Neural cell (in vitro differentiated cells): ENCODE measurements at places on chromosomes 13 and 19. TPM values are rescaled to one million over a fixed set of nuclear protein-coding genes. Genes with fewer than 3 reads are reported as not detected.

Gene FUT2
- not detected in 2 replicates for polyA plus RNA-seq

Gene TMEM205
- polyA plus RNA-seq, result 113 and 136 TPM in 2 replicates

Gene CASP14
- not detected in 2 replicates for polyA plus RNA-seq

Gene ZNF829
- 1.8 and 1.9 TPM in 2 replicates for polyA plus RNA-seq

Gene FBL
- 79.6 and 84.7 TPM in 2 replicates for polyA plus RNA-seq

Gene ZNF69
- 14.4 and 23.1 TPM in 2 replicates for polyA plus RNA-seq

Gene TEKTIP1
- 1.2 TPM in 1 of 2 replicates, not detected in the other for polyA plus RNA-seq

Gene ZNF793
- 39.6 and 53.7 TPM in 2 replicates for polyA plus RNA-seq

Gene CYP2A6
- polyA plus RNA-seq, result not detected in 2 replicates

Gene ZNF556
- polyA plus RNA-seq, result 0.14 and 0.28 TPM in 2 replicates

Gene ZNF345
- 15.4 and 20.9 TPM in 2 replicates for polyA plus RNA-seq

Gene PGLYRP2
- not detected in 2 replicates for polyA plus RNA-seq

Gene CYP2S1
- polyA plus RNA-seq, result not detected in 2 replicates

Gene MAP3K10
- 18.3 and 21.1 TPM in 2 replicates for polyA plus RNA-seq

Gene ZSWIM9
- 2.6 and 4.7 TPM in 2 replicates for polyA plus RNA-seq

Gene HOMER3
- 83.6 and 87.7 TPM in 2 replicates for polyA plus RNA-seq

Gene ZNF135
- polyA plus RNA-seq, result 13.7 and 17.2 TPM in 2 replicates

Gene NKPD1
- 1.6 and 2.8 TPM in 2 replicates for polyA plus RNA-seq

Gene N4BP2L1
- polyA plus RNA-seq, result 4.6 and 6.1 TPM in 2 replicates

Gene PRODH2
- not detected in 2 replicates for polyA plus RNA-seq

Gene FAM83E
- 0.73 and 1.2 TPM in 2 replicates for polyA plus RNA-seq
